Stimulated activated CD4-positive, alpha-beta T cell treated with anti-CD3 and anti-CD28 coated beads, Interleukin-4, amount 100 ng/mL, for 4 hours (primary cell): ENCODE measurements at places on chromosomes 1 and 21.

DNA sequence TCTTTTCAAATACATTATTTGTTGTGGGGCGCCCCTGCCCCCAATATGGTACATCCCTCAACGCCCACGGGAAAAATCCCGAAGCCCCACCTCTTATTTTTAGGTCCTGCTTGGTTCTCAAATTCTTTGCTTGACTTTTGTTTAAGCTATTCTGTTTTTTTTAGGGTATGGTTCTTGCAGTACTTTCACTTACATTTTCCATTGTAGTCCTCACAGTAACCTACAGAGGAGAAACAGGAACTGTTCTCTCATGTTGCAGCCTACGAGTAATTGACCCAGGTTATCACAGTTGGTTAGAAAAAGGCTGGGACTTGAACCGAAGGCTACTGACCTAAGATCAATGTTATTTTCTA lies 697 bp upstream of the C21orf91 start:
- DNase-seq = no peak

- no peak for DNase-seq
Observed at GRCh38 chr1:12593621-12594066, 24.4 kb downstream of the DHRS3 start.

GRCh38 chr1:219266524-219266923 lies 92.8 kb downstream of the LYPLAL1 start:
- DNase-seq = no peak

DNA sequence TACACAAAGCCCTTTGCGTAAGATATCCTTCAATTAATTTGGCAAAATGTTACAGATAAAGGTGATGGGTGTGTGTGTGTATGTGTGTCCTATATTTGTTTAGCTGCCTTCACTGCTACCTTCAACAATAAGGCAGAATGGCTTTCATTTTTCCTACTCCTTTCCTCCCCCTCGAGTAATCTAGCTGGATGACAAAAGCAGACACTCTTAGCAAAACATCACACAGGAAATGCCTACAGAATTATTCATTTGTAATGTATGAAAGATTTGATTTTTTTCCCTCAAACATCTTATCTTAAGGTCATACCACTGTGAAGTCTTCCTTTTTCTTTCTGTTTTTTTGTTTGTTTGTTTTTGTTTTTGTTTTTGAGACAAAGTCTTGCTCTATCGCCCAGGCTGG lies 10.6 kb downstream of the PTPN22 start:
- no peak for DNase-seq

GRCh38 chr1:85116856-85117255 lies 68.6 kb upstream of the MCOLN3 start:
- DNase-seq = no peak

DNA sequence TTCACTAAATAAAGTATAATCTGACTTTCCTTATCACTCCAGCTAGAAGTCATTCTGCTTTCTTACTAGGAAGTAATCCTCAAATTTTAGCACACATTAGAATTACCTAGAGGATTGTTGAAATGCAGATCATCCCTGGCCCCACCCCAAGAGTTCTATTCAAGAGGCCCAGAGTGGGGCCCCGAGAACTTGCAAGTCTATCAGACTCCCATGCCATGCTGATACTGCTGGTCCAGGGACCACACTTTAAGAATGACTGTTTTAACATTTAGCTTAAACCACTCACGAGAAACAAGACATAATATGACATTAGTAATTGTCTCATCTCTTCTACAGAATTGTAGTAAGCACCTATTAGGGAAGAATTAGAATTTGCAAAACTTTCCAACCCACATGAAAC lies 7.7 kb upstream of the SYNJ1 start:
- DNase-seq = no peak

DNA sequence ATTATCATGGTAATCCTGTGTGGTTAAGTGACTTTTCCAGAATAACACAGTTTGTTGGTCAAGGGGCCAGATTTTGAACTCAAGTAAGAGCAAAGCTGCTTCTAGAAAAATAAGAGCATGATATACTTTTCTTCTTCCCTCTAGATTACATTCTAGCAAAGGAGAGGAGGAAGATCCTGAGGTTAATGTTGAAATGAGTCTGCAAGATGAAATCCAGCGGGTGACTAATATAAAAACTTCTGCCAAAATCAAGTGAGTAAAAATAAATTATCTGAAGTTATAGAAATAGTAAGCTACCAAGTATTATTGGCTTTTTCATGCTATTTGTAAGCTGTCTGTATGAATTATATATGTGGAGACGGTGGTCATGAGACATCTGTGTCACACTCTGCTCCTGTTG lies 12.8 kb downstream of the WDR3 start:
- DNase-seq = no peak

GRCh38 chr21:44854664-44855446 lies 18.6 kb downstream of the PTTG1IP start:
- no peak for DNase-seq
